Activated CD4-positive, alpha-beta T cell treated with anti-CD3 and anti-CD28 coated beads for 1 hour (primary cell): ENCODE measurements at places on chromosomes 1 and 21.

GRCh38 chr1:109828756-109829505 is 65.2 kb upstream of the EPS8L3 start:
- no peak for DNase-seq

DNA sequence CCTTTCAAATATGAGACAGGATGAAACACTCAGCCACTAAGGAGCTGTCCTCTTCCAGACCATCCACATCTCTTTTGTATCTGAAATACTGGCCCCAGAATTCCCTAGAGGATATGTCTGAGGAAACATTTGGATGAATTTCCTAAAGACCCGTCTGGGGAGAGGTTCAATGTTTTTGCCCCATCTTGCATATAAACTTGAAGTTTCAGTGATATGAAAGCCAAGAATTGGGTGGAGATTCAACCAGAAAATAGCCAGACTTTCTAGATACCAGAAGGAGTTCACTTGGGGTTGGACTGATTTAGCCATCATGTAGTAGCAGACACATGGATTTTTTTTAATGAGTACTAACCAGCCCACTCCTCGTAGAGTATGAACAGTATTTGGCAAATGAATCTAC is 182.0 kb downstream of the PLPP3 start:
- no peak for DNase-seq

DNA sequence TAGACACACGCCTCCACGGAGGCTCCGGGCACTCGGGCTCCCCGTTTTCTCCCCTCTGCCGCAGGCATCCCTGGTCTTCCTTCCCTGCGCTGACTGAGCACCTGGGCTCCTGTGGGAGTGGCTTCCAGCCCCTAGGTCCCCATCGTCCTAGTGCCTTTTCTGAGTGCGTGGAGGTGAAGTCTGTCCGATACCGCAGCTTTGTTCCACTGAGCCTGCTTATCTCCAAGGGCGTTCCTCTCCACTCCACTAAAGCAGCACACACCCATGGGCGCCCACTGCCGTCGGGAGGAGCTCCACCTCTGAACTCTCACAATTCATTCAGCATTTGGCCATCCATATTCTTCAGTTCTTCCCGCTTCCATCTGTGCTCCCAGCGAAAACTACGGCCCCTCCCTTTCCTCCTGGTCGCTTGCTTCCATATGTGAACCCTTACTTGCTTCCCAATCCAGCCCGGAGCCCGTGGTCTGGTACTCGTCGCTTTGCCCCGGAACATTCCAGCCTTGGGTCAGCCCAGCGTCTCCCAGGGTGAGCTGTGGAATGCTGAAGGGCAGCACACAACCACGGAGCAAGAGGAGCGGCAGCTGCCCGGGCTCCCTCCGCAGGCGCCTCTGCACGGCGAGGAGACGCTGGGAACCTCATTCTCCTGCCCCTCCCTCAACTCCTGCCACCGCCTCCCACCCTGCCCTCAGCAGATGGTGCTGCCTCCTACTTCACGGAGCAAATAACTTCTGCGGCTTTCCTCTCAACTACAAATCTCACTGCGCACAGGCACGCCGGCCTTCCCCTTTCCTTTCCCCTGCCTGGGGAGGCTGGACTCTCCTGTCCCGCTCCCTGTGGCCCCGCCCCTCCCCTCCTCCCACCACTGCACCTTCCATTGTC is 27.5 kb downstream of the ATP8B2 start:
- DNase-seq = peak; percentile 28

DNA sequence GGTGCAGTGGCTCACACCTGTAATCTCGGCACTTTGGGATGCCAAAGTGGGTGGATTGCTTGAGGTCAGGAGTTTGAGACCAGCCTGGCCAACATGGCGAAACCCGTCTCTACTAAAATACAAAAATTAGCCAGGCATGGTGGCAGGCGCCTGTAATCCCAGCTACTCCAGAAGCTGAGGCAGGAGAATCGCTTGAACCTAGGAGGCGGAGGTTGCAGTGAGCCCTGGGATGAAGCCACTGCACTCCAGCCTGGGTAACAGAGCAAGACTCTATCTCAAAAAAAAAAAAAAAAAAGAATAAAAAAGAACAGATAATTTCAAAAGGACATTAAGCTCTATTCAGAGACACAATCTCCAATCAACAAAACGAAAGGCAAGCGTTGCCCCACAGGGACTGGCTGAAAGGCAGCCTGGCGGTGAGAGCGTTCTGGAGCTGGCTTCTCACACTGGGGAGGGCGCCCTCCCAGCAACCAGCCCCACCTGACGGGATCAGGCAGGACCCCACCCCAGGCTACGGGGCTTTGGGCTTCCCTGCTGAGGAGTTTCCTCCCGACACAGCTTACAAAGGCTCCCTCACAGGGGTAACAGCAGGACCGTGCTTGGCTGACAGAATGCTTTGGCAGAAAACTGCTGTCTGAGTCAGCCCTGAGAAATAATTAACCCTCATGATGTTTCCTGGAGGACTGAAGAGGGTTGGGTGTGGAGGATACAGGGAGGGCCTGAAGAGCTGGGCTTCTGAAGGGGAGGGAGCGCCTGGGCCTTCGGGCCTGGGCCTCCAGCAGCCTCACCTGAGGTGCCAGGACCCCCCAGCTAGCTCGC is 31.1 kb upstream of the SRP9 start:
- no peak for DNase-seq

DNA sequence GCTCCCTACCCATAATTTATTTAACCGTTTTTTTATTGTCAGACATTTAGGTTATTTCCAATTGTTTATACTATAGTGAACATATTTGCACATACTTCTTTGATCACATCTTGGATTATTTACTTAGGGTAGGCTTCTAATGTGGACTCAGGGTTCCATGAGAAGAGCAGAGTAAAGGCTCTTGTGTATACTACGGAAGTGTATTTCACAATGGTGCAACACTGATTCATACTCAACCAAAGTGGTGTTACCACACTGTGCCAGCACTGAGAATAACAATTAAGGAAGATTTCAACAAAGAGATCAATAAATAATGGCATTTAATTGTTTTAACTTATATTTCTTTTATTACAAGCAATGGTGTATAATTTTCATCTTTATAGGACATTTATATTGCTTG is 251.2 kb downstream of the ZNF326 start:
- no peak for DNase-seq

DNA sequence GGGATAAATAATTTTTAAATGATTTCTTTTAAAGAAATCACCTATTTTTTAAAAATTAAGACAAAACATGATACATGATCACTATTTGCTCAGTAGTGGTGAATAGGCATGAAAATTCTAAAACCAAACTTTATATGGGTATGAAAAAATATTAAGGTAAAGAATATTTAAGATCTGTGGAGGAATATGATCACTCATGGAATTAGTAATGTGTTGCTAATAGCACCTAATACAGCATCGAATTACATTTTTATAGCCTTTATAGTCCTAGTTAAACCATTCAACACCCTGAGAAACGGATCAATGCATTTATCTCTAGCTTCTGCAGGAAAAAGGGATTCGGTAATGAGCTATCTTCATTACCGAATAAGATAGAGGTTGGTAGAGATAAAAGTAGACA is 373.9 kb downstream of the LRRIQ3 start:
- DNase-seq = no peak

- DNase-seq = no peak
Measured at GRCh38 chr1:110150330-110151174, at the start of gene SLC6A17. TSS of gene SLC6A17 (plus strand) at chr1:110150494. CDS start at chr1:110166930, 16,436 bp downstream.

GRCh38 chr1:242787968-242788367 is 263.5 kb upstream of the PLD5 start:
- DNase-seq = no peak
